ENCODE measurements at places on chromosomes 3 and 15.

GRCh38 chr3:160885791-160886286, 129.8 kb downstream of the PPM1L start:
- no peak for DNase-seq

GRCh38 chr3:9250236-9250635, 790 bp upstream of the SRGAP3 start:
- DNase-seq, result no peak

DNA sequence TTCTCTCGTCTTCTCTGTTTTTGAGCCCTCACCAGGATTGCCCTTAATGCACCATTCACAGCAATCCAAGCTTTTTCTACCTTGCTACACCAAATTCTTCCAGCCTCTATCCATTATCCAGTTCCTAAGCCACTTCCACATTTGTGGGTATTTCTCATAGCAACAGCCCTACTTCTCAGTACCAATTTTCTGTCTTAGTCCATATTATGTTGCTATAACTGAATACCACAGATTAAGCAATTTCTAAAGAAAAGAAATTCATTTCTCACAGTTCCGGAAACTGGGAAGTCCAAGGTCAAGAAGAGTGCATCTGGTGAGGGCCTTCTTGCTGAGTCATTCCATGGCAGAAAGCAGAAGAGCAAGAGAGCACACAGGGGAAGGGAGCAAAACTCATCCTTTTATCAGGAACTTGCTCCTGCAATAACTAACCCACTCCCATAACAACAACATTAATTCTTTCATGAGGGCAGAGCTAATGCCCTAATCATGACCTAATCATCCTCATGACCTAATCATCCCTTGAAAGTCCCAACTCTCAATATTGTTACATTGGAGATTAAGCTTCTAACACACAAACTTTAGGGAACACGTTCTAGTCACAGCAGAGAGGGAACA, 9.7 kb upstream of the EIF1B start:
- peak; percentile 98 for DNase-seq

DNA sequence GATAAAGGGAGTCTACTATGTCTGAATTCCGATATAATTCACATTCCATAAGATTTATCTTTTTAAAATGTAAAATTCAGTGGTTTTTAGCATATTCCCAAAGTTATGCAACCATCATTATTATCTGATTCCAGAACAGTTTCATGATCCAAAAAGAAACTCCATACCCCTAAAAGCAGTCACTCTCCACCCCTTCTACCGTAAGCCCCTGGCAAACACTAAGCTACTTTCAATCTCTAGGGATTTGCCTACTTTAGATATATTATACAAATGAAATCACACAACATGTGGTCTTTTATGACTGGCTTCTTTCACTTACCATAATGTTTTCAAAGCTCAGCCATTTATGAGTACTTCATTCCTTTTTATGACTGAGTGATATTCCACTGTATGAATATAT, 65.6 kb downstream of the TMEM212 start:
- DNase-seq, result no peak

DNA sequence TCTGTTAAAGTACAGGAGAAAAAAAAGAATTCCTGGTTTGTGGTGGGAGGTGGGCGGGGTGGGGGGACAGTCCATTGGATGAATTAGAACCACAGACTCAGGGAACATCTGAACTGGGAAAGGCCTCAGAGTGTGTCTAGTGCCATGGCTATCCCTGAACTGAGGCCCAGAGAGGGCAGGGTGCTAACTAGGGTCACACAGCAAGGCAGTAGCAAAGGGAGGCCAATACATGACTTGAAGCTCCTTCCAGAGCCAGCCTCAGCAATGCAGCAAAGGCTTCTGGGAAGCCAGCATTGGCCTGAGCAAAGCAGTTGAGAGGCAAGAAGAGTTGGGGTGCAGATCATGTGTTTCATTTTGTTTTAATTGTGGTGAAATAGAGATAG, 85.4 kb downstream of the SMAD6 start:
- DNase-seq, result no peak

- DNase-seq, result peak; percentile 86
Measured at GRCh38 chr3:16402451-16402850, 111.0 kb downstream of the RFTN1 start.

DNA sequence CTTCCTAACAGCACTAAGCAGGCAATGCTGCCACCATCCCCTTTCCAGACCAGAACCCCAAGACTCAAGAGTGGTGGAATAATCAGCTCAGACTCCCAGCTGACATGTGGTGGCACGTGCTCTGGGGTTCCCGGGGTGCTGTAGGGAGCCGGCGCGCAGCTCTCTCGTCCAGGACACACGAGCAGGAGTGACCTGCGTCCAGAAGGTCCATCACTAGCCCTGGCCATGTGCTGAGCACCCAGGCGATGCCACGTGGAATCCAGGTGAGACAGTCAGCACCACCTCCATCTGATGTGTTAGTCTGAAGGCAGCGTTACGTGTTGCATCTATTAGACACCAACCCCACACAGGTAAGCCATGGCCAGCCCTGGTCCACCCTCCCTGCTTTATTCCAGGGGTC, 78.2 kb downstream of the VGLL4 start:
- DNase-seq, result no peak

- no peak for DNase-seq
Measured at GRCh38 chr3:25502233-25502632, 74.2 kb downstream of the RARB start.

DNA sequence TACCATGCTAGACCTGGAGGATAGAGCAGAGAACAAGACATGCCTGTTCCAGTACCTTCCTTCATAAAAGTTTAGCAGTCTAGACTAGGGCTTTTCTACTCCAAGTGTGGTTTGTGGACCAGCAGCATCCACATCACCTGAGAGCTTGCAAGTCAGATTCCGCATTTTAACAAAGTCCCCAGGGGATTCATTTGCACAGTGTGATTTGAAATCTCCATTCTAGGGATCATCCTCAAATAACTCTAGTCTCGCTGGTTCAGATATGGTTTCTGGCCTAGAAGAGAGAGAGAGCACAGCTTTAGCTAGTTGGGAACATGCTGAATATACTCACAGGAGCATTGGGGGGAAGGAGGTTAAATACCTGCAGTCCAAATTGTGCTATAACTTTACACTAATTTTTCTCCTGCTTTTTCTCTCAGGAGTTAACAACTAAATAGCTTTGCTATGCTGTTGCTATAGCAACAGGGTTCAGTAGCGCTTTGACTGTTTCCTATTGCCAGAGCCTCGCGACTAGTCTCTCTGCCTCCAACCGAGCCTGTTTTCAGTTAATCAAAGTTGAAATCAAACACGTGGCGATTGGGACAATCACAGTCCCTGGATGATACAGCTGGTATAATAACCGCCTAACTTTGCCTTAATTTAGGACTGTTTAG, 64.0 kb upstream of the RASGRF1 start:
- DNase-seq, result no peak

DNA sequence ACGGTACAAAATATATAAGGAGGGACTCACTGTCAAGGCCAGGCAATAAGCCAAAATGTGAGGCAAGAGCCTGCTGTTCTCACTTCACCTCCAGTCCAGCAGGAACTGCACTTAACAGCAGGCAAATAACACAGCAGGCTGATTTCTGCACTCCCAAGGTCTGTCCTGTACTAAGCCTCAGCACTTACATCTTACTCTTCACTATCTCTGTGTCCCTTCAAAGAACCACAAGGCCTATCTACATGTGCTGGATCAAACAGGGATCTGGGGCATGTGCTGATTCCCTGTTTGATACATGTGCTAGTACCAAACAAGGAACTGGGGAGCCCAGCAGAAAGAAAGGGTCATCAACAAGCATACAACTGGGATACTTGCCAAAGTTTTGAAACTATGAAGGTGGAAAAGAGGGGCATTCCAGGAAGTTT, 22.2 kb downstream of the UACA start:
- DNase-seq, result peak; percentile 78

DNA sequence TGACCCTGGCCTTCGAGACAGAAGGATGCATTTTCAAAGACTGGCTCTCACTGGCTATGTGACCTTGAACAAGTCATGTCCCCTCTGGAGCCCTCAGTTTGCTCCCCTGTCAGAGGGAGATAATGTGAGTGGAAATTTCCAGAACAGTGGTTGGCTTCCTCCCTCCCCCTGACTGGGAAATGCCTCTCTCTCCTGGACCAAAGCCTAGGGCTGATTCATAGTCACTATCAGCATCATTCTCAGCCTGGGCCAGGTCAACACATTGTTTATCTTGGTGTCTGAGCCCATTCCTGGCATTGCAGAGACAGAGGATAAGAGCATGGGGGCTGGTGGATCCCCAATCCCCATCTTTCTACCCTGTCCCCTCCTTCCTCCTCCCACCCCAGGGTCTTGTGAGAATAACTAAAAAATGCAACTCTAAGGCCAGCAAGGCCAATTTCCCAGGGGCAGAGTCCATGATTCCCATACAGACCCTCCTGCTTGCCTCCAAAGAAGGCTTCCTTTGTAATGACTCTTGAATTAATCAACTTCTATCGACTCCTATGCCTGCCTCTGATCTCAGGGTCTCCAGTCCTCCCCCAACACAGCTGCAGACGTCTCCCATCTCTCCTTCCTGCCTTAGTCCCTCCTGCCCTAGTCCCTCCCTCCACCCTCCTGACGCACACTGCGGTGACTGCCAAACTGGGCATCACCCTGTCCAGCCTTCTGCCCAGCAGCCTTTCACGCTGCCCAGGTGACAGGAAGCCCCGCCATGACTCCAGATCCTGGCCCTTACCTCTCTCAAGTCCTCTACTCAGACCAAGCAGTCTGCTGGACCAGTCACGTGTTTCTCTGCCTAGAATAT, 35.4 kb upstream of the CORO2B start:
- no peak for DNase-seq

DNA sequence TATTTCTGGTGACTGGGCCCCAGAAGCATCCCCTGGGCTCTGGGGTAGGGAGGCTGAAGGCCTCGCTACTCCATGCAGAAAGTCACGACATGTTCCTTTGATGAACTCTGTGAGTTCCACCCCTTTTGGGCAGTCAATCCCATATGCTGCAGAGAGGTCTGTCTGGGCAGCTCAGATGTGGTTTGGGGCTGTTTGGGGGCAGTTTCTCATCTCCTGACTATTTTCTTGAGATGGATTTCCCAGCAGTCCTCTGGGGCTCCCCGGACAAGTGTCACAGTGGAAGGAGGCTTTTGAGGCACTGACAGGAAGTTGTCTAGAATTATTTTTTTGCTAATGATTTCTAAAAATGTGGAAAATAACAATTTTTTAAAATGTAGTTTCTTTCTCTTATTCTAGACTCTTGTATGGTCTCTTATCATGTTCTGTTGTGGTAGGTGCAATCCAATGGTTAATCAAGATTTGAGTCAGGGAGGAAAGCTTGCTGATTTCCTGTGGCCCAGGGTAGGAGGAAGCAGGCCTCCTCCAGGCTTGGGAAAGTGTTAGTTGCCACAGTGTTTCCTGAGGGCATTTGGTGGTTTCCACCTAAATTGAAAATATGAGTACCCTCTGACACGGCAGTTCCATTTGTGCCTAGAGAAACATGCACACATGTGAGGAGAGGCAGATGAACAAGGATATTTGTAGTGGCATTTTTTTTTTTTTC, 19.9 kb upstream of the TATDN2 start:
- peak; percentile 95 for DNase-seq

DNA sequence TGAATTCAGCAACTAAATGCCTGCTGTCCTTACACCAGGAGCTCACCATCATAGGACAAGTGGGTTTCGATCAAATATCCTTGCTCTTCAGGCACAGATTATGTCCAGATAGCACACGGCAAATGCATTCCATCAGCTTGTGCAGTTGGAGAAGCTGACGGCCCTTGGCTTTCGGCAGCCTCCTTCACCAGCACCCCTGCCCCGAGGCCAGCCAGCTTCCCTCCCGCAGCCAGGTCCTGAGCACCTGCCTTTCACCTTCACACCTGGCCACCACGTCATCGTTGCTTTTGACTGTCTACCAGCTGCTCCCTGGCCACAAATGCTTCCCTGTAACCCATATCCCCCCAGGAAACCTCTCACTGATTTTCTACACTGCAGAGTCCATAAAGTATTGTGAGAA, 355.5 kb downstream of the OCA2 start:
- no peak for DNase-seq

- DNase-seq, result peak; percentile 89
Measured at GRCh38 chr3:45143673-45144671, 2.2 kb downstream of the CDCP1 start.

DNA sequence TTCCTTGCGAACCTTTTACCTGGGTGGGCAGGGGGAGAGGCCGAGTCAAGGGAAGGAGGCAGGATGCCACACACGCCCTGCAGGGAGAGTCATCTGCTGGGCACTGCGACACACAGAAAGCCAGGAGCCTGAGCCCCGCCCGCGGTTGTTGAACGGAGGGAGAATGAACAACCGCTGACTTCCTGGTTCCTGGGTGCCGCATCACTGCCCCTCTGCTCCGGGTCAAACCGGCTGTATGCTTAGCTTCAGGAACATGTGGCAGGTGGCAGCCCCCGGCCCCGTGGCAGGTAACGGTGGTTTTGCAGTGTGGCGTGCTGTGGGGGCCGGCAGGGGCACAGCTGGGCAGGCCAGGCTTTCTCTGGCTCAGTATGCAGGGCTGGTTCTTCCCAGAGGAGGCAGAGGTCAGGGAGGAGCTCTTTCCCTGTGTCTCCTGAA, 33.4 kb downstream of the APBA2 start:
- DNase-seq, result no peak

DNA sequence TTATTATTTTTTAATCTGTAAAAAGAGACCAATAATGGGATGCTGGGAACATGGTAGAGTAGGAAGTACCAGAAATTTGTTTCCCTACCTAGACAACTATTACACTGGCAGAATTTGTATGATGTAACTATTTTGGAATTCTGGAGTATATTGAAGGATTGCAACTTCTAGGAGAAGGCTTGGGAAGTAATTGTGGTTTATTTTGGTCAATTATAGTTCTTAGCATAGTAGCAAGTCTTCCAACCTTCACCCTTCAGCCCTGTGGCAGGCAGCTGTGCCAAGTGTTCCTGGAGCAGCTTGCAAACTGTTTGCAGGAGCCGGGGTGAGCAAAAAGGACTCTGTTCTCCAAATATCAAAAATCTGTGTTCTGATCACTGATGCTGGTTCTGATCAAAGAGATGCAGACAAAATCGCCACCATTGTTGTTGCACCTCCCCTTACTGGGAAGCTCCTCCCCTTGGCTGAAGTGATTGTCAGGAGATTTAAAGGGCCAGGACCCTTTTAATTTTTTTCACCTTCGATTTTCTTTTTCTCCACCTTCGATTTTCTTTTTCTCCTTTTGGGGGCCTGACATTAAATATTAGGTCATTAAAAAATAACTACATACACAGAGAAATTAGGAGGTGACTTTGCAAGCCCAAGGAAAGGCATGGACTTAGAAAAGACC, 363.3 kb downstream of the SLC9A9 start:
- no peak for DNase-seq

GRCh38 chr3:14216257-14217048, 37.8 kb downstream of the LSM3 start:
- peak; percentile 37 for DNase-seq

Data from inflammatory macrophage treated with lipopolysaccharide for 4 hours (primary cell).